Activated T-cell treated with anti-CD3 and anti-CD28 coated beads for 24 hours (primary cell): ENCODE measurements at places on chromosomes 7 and 10.

GRCh38 chr10:17146892-17147291, 17.3 kb upstream of the CUBN start:
- DNase-seq = no peak

DNA sequence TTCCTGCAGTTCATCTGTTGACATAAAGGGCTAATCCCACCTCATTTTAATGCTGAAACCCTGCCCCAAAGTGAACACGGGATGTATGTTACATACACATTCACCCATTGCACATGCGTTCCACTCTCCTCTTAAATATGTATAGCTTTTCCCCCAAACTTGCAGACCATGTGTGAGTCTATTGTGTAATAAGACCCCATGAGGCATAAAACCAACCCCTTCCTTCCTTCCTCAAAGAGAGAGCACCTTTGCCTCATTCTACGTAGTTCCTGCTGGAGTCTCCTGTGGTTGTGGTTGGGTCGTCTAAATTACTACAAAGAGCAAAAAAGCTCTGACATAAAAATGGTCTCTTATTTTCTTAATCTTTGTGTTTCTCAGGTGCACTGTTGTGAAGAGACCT, 345.7 kb upstream of the KLF6 start:
- DNase-seq = no peak

- DNase-seq = no peak
These were observed 268 bp upstream of the IGFBP3 start for GRCh38 chr7:45921381-45921698.

DNA sequence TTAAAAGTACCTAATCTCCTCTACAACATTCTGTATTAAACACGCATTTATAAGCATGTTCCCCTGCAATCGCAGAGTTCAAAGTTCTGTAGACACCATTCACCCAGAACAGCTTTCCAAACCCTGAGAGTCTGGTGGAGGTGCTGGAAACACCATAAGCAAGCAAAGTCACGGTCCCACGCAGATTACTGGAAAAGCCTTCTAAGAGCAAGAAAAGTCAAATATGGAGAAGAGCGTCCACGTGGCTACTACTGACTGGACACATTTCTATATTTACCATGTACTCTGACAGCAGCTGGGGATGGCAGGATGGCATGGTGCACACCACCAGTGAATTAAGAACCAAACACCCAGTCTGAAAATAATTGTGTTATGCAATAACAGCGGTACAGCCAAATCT, 97.7 kb downstream of the PARD3 start:
- DNase-seq = no peak

GRCh38 chr10:93894516-93895378, 969 bp downstream of the SLC35G1 start:
- no peak for DNase-seq

DNA sequence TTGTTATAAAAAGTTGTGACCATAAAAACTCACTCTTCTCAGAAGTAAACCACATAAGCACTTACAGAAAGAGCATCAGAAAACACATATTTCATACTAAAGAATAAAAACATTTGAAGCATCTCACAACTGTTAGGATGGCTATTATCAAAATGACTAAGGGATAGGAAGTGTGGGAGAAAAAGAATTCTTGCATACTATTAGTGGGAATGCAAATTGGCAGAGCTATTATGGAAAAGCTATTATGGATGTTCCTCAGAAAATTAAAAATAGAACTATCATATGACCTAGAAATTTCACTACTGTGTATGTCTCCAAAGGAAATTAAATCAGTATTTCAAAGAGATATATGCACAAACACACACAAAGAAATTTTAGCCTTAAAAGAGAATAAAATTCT, 25.2 kb upstream of the POT1 start:
- no peak for DNase-seq

GRCh38 chr7:120603366-120603765, 254.6 kb downstream of the TSPAN12 start:
- no peak for DNase-seq

DNA sequence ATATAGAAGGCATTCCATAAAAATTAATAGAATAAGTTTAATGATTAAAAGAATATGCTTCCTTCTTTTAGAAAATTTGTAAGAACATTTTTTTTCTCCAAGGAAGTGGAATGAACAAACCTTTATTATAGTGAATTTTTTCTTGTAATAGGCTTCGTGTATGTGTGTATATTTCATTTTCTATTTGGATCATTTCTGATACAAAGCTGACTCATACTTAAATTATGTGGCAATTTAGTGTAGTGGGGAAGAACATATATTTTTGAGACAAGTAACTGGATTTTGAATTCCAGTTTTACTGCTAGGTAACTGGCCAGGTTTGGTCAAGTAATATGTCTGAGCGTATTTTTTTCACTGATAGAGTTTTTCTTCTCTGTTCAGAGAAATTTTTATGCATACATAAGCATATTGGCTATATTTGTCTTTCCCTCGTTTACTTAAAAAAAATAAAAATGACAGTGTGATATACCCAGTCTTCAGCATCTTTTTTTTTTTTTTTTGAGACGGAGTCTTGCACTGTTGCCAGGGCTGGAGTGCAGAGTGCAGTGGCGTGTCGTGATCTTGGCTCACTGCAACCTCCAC, 50.8 kb downstream of the CDK13 start:
- no peak for DNase-seq

DNA sequence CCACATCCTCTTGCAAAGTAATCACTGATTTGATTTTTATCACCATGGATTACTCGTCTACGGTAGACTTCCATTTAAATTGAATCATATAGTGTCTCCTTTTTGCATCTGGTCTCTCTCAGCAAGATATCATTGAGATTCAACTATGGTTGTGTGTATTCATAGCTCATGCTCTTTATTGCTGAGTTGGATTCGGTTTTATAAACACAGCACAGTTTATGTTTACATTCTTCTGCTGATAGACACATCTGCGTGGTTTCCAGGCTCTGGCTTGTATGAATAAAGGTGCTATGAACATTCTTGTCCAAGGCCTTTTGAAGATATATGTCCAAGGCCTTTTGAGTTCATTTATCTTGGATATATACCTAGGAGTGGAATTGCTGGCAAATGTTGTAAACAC, 356.5 kb upstream of the CELF2 start:
- DNase-seq = no peak

GRCh38 chr10:12344375-12345110, 4.8 kb upstream of the CAMK1D start:
- DNase-seq = no peak

DNA sequence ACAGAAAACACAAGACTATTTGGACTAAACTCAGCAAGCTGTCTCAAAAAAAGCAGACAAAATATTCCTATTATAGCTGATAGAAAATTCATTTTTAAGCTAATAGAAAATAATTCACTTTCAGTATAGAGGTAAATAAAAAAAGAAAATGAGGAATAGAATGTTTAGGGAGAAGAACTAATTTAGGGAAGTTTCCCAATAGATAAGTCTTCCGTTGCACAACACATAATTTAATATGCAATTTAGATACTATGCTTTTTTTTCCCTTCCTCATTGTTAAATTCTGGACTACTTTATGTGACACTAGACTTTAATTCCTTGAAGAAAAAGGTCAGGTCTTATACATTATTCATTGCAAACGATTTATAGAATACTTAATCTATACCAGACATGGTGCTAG, 10.3 kb downstream of the PNPLA8 start:
- no peak for DNase-seq
